ENCODE measurements at places on chromosomes 11 and 22.

DNA sequence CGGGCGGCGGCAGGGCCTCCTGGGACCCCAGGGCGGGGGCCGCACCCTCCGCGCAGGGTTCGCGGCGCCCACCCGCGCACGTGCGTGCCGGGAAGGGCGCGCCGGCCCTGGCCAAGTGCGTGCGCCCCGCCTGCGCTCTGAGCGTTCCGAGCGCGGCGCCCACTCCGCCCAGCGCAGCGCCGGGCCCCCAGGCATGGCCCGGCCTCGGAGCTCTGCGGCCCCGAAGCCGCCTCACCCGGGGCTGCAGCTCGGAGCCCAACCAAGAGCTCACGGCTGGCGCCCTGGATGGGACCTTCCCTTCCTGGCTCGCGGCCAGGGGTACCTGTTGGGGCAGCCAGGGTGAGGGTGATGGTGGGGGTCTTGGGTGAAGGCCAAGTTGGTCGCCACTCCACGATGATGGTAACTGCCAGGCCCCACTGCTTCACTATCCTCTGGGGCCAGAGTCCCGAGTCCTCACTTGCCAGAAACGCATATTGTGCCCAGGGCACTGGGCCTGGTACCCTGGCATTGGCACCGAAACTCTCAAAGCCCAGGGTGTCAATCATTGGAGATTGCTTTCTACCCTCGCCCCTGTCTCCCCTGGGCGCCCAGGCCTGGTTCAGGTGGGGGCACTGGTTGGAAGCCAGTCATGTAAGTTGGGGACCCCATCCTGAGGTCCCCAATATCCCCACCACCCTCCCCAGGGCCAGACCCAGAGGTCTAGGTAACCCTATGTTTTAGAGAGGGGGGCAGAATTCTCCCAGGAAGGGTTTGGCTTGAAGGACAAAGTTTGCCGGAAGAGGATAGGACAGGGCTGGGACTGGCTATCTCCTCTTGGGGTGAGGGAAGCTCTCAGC is 882 bp downstream of the ANO1 start:
- no peak for DNase-seq

DNA sequence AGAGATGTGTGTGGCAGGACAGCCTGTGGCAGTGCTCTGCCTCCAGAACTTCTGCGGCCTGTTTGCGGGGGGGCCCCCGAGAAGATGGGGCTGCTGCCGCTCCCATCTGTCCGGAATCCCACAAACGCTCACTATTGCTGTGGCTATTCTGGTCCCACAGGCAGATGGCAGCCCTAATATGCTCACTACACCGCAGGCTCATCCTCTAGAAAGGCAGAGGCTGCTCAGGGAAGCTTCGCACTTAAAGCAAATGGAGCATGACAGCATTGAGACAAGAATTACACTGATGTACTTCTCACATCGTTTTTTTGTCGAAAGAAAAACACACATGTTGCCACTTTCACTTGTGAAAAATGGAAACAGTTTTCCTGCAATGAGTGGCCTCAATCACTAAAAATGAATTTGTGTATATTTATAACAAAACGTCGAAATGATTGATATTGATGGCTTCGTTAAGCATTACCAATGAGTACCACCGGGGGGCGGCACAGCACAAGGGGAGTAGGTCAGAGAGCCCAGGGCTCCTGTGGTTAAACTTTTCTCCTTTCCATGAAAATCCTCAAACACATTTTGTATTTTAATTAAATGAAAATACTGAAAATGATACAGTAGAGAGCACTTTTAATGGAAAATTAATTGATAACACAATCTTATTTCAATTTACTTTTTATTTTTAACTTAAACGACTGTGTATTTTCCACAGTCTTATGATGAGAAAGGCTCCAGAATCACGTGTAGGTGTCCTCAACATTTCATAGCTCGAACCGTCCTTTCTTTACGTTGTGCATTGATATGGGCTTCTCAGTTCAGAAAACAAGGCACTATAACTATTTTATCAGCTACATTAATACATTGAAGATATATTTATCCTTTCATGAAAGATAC is 69.1 kb downstream of the CTTN start:
- DNase-seq: no peak

GRCh38 chr11:97893612-97894011 is 1127.1 kb upstream of the CNTN5 start:
- DNase-seq: no peak

GRCh38 chr22:45482169-45482568 is 20.5 kb upstream of the FBLN1 start:
- DNase-seq: no peak

DNA sequence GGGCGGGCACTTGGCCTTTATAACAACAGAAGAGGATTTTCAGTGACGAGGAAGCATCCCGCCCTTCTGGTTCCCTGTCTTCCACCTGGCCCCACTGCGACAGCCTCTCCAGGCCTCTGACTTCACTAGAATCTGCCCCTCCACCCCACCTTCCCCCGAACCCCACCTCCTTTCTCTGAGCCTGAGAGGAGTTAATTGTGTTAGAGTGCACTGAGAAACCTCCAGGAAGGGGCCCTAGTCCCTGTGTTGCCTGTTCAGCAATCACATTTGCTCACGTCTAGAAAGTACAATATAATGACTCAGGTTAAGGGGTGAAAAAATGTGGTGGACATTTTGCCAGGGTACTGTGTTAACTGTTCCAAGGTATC is 38.8 kb downstream of the PTPRJ start:
- no peak for DNase-seq

DNA sequence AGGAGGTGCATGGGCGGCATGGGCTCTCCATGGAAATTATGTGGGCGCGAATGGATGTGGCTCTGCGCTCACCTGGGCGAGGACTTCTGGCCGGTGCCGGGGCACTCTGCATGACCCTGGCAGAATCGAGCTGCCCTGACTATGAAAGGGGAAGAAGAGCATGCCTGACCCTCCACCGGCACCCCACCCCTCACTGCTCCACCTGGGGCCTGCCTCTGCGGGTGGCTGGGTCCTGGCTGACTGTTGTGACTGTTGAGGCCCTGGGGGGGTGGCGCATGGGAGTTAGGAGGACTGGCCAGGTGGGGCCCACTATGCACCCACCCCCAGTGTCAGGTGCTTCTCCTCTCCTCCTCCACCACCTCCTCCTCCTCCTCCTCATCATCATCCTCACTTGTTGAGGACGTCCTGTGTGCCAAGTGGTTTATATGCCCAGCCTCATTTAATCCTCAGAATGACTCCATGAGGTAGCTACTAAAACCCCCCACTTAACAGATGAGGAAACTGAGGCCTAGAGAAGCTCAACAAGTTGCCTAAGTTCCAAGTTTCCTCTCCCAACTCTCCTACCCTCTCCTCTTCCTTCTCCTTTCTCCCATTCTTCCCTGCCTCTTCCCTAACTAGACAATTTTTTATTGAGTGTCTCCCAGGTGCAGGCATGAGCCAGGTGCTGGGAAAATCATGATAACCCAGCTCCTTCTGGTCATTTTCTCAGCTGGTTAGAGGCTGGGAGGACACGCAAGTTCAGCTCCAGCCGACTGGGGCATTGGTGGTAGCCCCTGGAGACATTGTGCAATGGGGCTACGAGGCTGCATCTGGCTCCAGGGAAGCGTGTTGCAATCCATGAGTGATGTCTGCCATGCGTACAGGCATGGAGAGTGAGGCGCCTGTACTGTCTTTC is 2.3 kb downstream of the MYEOV start:
- no peak for DNase-seq

Data from stimulated activated CD8-positive, alpha-beta memory T cell treated with anti-CD3 and anti-CD28 coated beads, Interleukin-4, amount 100 ng/mL, for 4 hours (primary cell).